Caki2 (cell line): ENCODE measurements at places on chromosomes 1 and 21. TPM values are rescaled to one million over a fixed set of nuclear protein-coding genes. Genes with fewer than 3 reads are reported as not detected.

Gene SPRR1B
- not detected in 2 replicates for total RNA-seq

Gene OR10J1
- total RNA-seq, result not detected in 2 replicates

Gene USH2A
- total RNA-seq, result not detected in 2 replicates

Gene KLF17
- total RNA-seq, result not detected in 2 replicates

Gene VWA1
- total RNA-seq, result 37.5 and 47.0 TPM in 2 replicates

Gene HCRTR1
- total RNA-seq, result not detected in 2 replicates

Gene NGF
- total RNA-seq, result not detected in 2 replicates

Gene TAF1A
- 10.6 and 12.2 TPM in 2 replicates for total RNA-seq

Gene TMEM79
- 1.4 and 2.5 TPM in 2 replicates for total RNA-seq

- no peak for DNase-seq
Measured at GRCh38 chr1:173341307-173341706, 134.2 kb upstream of the TNFSF4 start.

- no peak for DNase-seq
Measured at GRCh38 chr1:158285756-158286241, 3.9 kb upstream of the CD1C start.

GRCh38 chr1:14733048-14733778 is 134.7 kb downstream of the KAZN start:
- peak; percentile 60 for DNase-seq

DNA sequence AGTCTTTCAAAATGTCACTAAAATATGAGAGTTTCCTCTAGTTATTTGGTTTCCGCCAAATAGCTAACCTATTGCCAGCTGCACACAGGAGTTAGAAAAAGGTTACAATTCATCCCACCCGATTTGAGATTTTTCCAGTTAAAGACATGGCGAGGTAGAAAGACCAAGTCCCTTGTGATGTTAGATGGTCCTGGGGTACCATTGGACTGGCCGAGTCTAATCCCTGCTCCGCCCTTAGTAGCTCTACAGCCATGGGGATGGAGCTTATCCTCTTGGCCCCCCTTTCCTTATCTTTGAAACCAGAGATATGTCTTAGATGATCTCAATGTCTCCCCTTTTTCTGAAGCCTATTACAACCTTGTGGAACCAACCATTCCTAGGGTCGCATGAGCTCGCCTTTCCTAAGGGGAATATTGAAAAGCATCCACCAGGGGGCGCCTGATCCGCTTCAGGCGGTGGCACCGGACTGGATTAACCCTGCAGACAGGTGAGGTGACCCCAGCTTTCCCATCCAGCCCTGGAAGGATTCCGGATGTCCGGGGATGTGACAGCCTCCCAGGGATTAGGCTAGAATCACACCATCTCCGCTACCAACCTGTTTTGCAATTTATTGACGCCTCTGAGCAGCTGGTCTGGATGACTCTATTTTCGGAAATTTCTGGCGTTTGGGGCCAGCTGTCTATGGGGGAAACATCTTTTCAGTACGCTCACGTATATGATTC is 68.3 kb upstream of the SIM2 start:
- peak; percentile 12 for DNase-seq

DNA sequence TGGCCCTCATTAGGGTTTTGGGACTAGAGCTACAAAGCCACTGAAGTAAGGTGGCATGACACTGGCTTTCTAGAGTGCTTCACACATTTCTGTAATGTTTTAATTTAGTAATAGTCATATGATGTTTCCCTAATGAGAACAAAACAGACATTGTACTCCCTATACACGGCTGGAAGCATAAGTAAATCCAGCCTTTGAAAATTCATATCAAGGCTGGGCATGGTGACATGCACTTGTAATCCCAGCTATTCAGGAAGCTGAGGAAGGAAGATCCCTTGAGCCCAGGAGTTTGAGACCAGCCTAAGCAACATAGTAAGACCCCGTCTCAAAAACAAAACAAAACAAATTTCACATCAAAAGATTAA is 7.4 kb downstream of the USP48 start:
- DNase-seq, result no peak

DNA sequence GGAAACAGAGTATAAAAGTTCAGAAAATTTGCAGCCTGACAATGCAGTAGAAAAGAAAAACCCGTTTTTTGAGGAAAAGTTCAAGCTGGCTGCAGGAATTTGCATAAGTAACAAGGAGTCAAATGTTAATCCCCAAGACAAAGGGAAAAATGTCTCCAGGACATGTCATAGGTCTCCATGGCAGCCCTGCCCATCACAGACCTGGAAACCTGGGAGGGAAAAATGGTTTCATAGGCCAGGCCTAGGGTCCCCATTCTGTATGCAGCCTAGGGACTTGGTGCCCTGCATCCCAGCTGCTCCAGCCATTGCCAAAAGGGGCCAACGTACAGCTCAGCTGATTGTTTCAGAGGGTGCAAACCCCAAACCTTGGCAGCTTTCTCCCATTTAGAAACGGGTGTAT is 3.6 kb upstream of the KCNT2 start:
- DNase-seq, result no peak

DNA sequence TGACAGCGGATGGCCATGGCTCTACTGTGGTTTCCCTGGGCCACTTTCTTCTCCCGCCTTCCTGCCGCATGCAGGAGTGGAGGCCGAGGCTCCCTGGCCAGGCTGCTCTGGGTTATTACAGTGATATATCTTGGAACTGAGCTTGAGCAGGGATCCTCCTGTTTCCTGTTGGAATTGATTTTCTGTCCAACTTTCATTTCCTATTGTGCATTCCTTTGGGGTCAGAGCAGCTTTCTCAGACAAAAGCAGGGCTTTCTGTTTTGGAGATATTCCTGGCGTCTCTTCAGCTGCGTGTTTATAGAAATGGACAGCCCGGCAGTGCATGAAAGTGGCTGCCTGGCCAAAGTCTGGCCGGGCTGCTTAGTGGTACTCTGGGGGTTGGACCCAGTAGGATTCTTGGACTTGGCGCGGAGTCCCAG is 146.4 kb downstream of the KIF26B start:
- no peak for DNase-seq

DNA sequence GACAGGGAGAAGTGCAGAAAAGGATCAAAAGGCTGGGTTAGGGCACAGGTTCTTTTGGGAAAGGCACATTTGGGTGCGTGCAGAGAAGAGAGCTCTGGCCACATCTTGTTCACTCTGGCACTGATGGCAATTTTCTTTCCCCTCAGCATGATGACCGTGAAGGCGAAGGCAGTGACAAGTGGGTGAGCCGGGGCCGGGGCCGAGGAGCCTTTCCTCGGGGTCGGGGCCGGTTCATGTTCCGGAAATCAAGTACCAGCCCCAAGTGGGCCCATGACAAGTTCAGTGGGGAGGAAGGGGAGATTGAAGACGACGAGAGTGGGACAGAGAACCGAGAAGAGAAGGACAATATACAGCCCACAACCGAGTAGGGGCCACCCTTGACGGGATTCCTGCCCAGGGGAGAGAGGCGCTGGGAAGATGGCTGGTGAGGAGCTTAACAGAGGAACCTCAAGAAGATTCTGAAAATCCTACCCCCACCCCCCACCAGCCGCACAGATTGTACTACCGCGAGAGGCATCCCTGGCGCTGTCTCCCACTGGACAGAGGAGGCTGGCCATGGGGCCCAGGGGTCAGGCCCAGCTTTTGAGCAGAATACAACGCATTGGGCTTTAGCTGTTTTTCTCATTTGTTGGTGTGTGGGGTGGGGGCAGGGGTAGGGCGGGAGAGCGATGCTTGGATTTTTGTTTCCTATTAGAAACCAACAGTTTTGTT is 2.4 kb upstream of the SH3D21 start:
- no peak for DNase-seq

DNA sequence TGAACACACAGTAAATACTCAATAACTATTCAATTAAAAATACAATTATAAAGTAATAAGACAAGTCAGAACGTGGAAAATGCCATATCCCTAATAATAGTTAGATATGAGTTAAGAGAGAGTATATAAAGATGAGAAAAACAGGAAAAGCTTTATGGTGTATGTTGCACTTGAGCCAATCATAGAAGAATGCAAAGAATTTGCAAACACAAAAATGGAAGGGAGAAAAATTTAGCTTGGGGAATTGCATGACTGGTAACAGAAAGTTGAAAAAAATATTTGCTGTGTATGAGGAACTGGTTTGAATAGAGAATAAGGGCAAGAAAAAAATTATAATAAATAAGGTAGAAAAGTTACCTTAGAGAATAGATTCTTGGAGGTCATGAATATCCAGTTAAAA is 739.6 kb upstream of the CXADR start:
- no peak for DNase-seq

DNA sequence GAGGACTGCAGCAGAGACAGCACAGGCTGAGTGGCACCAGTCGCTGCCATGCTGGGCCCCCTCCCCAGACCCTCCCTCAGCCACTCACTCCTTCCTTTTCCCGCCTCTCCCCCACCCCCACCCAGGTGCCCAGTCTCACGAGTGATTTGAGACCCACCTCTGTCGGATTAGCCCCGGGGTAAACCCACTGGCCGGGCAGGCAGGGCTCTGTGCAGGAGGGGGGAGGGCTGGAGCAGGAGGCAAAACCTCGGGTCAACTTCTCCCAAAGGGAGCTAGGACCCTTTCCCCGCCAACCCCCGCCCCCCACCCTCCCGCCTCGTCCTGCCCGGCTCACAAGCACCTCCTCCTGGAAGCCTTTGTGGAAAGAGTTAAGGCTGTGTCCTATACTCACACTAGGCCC is 3.5 kb upstream of the MRPL24 start:
- no peak for DNase-seq

DNA sequence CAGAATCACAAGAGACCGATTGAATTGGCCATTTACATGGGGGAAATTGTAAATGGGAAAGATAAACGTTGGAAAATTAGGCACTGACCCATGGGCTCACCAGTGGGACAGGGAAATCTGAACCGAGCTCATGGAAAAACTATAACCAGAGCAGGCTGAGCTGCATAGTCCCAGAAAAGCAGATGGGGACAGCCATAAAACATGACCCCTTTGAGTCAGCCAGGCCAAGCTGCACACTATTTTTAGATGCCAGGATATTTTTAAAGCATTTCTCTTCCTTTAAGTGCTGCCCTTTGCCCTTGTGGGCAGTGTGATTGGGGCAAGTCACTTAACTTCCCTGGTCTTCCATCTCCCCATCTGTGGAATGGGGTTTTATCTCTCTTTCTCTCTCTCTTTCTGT is 184.1 kb downstream of the FOXD2 start:
- no peak for DNase-seq

DNA sequence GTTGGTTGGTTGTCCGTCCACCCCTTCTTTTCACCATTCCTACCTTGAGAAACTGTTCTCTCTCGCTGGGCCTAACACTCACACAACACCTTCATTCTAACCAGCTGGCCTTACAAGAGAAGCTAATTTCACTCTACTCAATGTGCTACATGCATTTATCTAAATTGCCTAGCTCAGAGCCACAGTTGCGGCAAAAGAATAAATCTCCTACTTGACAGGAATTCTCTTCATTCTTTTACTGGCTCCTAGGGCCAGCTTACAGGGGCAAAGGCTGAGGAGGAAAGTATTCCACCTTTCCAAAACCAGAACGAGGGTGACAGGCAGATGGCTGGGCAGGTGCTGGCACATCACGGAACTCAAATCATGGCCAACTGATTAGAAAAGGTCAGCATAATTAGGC is 6.5 kb downstream of the F3 start:
- no peak for DNase-seq

- peak; percentile 47 for DNase-seq
Measured at GRCh38 chr1:182391362-182392049, at the start of gene GLUL. GLUL (minus strand) TSS chr1:182391790; CDS start chr1:182388737, 3,053 bp downstream.

DNA sequence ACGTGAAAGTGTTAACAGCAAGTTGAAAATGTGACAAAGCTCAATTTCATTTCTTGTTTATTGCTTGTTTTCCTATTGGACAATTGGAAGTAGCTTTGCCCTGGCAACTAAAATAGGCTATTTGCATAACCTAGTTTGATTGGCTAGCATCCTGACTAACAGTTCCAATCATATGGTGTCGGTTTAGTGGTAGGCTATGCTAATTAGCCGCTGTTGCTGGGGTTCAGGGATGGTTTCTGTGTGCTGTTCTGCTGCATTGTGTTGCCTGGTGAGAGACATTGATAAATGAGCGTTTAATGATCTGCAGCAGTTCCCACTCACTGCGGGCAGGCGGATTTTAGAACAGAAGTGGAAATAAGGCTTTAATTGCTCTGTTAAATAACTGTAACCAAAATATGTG is 68.5 kb downstream of the DYRK1A start:
- peak; percentile 96 for DNase-seq

DNA sequence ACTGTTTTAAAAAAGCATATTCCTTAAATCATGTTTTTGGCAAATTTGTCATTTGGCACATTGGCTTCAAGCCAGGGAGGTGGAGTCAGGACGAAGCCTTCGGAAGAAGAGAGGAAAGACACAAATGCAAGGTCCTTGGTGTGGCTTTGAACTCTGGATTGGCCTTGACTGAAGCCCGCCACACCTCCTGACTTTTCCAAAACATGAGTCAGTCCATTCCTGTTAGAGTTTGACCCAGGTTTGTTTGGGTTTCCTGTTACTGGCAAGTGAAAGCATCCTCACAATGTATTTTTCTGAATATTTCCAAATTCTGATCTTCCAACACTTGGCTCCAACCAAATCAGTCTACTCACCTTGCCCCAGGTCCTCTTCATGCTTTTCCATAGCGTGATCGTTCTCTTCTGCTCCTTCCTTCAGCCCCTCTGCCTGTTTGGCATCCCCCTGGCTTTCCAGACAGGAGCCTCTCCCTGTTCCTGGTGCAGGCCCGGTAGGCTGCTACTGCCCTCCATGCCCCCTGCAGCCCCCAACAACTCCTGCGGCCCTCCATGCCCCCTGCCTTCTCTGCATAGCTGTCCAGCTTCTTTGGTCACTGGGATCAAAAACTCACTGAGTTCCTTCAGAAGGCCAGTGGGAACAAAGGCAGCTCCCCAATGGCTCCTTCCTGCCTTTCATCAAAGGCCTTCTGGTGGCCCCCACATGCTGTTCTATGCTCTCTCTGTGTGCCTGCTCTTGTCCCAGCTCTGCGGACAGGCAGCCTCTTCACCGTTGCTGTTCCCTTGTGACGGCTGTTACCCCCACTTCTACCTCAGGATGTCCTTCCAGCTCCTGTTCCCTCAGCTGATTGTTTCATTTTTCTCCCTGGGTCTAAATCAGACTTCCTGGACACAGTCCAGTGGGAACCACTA is 30.4 kb upstream of the SLC30A1 start:
- DNase-seq, result no peak

- DNase-seq, result no peak
Measured at GRCh38 chr1:37156646-37157045, 122.3 kb upstream of the GRIK3 start.

- DNase-seq, result no peak
Measured at GRCh38 chr21:41926807-41927171, 27.0 kb downstream of the C2CD2 start.

DNA sequence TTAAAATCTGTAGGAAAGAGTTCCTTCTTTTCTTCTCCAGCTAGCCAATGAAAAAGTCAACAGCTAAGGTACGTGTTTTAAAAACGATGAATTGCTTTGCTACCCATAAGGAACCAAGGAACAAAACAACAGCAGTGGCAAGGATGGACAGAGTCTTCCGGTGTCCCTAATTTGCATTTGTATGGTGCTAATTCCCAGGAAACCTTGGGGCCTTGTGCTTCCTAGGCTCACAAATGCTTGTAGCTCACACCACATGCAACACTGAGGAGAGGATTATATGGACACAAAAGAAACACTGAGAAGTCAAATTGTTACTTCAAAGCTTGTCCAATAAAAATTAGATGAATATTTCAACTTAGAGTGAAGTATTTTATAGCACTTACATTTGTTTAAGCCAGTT is 1.8 kb upstream of the PGBD5 start:
- DNase-seq, result no peak
